CD4-positive, alpha-beta T cell treated with Interleukin-15 for 4 hours (primary cell): ENCODE measurements at places on chromosomes 16 and 17.

GRCh38 chr17:78748730-78749317 lies 33.2 kb downstream of the CYTH1 start:
- peak; percentile 91 for DNase-seq

DNA sequence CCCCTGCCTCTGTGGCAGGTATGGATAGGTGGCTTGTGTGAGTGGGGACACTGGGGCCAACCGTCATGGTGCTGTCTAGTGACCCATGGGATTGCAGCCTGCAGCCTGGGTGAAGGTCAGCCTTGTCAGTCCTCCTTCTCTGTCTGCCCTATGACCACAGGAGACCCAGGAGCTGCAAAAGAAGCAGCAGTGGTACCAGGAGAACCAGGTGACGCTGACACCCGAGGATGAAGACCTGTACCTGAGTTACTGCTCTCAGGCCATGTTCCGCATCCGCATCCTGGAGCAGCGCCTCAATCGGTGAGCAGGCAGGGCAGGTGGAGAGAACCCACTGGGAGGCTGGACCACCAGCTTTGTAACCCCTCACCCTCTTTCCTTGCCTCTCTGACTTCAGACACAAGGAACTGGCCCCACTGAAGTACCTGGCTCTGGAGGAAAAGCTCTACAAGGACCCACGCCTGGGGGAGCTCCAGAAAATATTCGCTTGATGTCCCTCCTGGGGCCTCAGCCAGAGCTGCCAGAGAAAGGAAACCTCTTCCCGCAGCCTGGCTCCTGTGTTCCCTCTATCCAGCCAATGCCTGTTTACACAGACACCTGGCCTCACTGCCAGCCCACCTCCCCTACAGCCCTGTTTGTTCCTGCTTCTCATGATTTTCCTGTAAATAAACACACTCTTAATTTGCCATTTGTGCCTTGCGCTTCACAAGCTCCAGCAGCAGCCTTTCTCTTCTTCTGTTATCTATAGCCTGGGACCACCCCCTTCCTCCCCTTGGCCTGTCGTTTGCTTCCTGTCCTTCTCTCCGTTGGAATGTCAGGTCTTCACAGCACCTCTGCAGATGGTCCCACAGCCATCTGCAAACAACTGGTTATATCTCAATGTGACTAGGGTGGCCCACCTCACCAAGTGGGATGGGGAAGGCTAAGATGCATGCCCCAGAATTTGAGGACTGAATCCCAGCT lies 4.5 kb upstream of the KATNB1 start:
- no peak for DNase-seq

DNA sequence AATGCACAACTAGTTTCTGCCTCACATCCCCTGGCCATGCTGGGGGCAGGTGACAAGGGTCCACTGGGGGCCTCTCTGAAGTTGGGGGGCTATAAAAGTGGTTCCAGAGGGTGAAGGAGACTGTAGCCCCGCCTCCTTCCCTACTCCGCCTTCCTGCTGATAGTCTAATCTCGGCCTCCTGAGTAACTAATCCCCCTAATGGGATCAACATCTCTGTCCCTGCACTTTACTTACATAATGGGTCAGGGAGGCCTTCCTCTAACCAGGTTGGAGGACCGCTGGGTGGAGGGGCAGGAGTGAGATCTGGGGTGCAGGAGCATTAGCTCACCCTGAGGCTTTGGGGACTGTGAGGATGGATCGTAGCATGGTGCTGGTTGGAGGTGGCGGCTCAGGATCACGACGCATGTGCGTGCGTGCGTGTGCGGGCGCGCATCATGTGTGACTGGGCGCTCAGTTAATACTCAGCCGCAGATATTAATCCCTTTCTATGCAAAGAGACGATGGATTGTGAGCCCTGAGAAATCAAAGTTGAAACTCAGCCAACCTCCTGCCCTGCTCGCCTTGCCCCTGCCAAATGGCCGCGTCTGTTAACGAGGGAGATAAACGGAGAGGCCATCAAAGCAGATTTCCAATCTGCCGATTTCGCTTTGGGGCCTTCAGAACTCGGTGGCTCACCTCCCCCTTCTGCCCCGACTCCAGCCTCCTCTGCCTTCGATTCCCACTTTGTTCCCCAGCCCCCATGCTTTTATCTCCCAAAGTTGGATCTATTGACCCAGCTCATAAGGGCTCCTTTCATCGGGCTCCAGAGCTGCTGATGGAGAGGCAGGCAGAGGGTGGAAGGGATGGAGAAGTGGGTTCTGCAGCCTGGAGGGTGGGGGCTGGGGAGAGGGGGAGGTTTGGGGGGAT lies 107.3 kb downstream of the SDK2 start:
- no peak for DNase-seq

DNA sequence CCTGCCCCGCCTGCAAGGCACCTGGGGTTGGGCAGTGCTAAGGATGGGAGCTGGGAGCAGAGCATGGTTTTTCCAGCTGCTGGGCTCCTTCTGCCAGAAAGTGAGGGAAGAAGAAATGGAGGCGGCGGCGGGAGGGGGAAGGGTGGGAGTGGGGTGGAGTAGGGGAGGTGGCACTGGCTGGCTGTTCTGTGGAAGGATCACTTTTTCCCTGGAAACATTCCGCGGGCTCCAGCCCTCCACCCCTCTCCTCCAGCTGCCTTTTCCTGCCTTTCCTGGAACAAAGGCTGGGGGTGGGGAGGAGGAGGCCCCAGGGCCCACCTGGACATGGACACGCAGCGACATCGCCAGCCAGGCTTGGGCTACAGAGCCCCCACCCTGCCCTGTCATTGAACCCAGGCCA lies 41.1 kb downstream of the CFAP20 start:
- no peak for DNase-seq

DNA sequence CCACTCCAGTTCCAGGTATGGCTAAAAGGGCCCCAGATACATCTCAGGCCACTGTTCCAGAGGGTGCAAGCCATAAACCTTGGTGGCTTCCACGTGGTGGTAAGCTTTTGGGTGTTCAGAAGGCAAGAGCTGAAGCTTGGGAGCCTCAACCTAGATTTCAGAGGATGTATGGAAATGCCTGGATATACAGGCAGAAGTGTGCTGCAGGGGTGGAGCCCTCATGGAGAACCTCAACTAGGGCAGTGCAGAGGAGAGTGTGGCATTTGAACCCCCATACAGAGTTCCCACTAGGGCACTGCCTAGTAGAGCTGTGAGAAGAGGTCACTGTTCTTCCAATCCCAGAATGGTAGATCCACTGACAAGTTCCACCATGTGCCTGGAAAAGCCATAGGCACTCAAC lies 267.3 kb downstream of the SLC39A11 start:
- DNase-seq = no peak

GRCh38 chr16:73192232-73192894 lies 144.4 kb upstream of the ZFHX3 start:
- DNase-seq = no peak

DNA sequence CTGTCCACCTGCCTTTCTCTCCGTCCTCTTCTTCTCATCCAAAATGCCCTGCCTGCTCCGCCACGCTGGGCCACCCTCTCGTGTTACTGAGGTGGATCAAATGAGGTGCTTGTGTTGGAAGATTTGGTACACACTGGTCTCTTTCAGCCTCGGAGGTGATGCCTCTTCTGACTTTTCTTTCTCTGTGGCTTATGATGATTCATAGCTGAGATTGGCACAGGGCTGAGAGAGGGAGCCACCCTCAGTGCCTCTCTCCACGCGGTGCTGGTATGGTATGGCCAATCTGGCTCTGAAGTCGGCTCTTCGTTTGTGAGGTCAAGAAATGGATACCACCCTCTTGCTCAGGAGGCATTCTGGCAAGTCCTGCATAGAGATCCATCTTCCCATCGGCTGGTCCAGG lies 82.4 kb downstream of the PLCG2 start:
- DNase-seq = peak; percentile 9

- no peak for DNase-seq
These were observed 705 bp downstream of the KRABD2 start for GRCh38 chr17:8375738-8376259.

DNA sequence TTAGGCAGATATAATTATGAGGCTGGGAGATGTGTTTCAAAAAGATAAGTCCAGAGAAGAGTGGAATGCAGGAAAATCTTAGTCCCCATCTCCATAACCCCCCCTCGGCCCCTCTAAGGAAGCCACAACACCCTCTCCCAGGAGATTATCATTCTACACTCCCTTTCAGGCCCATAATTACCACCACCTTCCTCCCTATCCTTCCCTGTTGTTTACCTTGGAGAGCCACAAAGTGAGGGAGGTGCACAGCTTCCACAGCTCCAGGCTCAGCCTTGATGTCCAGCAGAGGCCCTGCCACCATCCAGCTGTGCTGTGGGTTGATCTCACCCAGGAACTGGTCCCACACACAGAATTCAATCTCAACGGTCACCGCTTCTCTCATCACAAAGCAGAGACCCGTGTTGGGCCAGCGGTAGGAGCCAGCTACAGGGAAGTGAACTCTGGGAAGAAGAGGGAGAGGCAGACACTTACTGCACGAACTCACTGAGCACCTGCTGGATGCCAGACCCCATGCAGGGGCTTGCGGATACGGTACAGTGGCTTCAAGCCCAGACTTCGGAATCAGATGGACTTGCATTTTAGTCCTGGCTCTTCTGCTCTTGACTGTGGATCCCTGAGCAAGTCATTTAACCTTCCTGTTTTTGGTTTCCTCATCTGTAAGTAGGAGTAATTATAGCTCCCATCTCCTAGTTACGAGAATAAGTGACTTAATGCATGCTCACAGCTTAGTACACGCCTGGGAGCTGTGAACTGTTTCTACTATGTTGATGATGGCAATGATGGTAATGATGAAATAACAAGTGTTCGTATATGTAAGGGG lies 44.1 kb downstream of the MIS12 start:
- DNase-seq = no peak

GRCh38 chr16:17466876-17467275 lies 3.9 kb downstream of the XYLT1 start:
- no peak for DNase-seq

DNA sequence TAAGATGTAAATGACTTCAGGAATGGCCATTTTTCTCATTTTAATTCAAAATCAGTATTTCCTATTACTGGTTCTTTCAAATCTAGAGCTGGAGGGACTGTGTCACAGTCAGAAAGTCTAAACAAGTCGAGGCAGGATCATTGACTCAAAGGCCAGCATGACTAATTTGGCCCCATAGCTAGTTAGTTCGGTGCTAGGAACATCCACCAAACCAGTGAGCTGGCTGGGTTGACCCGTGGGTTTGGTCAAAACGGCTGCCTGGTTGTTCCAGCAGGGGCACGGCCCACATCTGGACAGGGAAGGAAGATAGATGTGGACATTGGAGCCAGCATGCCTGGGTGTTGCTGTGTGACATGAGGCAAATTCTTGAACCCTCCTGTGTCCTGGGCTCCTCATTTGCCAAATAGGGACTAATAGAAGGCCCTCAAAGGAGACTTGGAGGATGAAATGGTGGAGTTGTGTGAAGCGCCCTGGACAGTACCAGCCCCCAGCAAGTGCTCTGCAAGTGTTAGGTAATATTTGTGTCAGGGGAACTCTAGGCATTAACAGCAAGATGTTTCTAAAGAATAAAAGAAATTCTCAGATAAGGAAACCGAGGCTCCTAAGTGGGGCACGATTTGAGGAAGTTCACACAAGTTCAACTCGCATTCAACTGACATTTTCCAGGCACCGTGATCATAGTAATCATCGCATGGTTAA lies 46.2 kb downstream of the MEOX1 start:
- DNase-seq = no peak
